Fibroblast of skin of left biceps (primary cell): ENCODE measurements at places on chromosomes 7 and 10.

- no peak for DNase-seq
Observed at GRCh38 chr10:62121187-62121530, 147.5 kb downstream of the RTKN2 start.

GRCh38 chr7:127189074-127189473 lies 63.7 kb downstream of the GRM8 start:
- no peak for DNase-seq

GRCh38 chr7:75646571-75647102 lies 92.1 kb downstream of the HIP1 start:
- no peak for DNase-seq

GRCh38 chr7:148398844-148399365 lies 191.7 kb upstream of the C7orf33 start:
- DNase-seq = no peak

GRCh38 chr10:62162261-62162981 lies 106.2 kb downstream of the RTKN2 start:
- no peak for DNase-seq

GRCh38 chr10:69915215-69915560 lies 113.5 kb downstream of the COL13A1 start:
- DNase-seq = no peak

DNA sequence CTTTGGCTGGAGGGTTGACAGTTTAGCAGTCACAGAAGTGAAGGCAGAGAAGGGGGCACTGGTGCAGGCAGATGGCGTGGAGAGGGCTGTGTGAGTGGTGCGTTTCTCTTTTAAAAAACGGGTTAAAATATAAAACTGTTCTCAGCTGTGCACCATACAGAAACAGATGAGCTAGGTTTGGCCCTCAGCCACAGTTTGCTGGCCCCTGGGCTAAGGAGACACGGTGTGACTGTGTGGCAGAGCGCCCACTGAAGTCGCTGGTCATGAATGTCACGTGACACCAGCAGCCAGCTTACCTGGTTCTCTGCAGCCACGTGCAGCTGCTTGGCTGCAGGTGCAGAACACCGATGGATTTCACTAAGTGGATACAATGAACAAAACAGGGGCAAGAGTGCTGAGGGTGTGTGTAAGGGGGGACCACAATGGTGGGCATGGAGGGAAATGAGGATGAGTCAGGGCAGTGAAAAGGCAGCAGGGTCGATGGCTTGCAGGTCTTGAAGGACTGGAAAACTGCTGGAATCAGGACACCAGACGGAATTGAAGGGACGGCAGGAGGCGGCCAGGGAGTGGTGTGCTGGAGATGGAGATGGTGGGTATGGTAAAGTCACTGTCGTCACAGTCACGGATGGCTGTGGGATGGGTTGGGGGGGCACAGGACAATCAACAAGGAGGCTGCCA lies 7.4 kb downstream of the ZNF746 start:
- no peak for DNase-seq

- no peak for DNase-seq
Observed at GRCh38 chr10:99921948-99922347, 87.8 kb downstream of the DNMBP start.
